G401 (cell line): ENCODE measurements at places on chromosomes 5 and 9.

DNA sequence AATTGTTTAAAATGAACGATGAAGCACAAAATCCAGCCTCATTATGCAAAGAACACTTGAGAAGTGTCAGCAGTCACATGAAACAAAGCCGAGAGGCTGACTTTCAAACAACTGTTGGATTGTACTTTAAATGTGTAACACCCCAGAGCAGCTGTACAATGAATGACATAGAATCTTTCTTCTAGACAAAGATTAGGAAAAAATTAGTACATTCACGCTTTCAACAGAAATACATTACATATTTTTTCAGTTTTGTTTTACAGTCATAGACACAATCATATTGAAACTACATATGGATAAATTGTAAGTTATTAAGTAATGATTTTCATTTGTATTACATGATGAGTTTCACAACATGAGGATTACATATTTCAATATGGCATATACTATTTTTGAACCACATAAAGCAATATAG lies 10.6 kb upstream of the AGXT2 start:
- DNase-seq, result no peak

- DNase-seq, result no peak
These were observed 539.2 kb downstream of the TLE1 start for GRCh38 chr9:81150016-81150625.

DNA sequence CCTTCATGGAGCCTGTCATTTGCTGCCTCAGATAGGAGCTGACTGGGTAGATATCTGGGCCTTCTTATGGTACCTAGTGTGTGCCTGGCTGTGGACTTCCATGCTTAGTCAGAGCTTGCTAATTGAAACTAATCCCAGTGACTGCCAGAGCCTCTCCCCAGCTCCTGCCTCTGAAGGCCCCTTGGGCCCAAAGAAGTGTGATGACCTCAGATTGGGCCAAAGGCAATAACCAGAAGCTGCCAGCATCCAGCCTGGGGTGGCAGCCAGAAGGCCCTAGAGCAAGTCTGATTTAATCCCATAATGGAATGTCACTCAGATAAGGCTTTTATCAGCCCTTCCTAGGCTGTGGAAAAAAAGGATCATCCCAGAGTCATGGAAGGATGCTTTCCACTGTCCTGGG lies 17.1 kb upstream of the CDC23 start:
- DNase-seq, result no peak

DNA sequence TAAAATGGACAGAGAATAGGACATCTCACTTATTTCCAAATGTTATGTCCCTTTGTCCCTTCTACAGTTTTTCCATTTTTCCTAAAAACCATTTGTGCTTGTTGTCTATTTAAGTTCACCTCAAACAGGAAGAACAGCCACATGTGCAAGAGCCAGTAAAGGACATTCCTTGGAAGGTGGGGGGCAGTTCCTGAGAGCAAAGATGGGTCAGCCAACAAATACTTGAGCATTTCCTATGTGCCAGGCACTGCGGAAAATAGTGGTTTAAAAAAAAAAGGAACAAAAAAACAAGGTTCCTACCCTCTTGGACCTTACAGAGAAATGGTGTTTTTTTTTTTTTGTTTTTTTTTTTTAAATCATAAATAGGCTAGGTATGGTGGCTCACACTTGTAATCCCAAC lies 26.8 kb downstream of the ANP32B start:
- DNase-seq, result no peak

DNA sequence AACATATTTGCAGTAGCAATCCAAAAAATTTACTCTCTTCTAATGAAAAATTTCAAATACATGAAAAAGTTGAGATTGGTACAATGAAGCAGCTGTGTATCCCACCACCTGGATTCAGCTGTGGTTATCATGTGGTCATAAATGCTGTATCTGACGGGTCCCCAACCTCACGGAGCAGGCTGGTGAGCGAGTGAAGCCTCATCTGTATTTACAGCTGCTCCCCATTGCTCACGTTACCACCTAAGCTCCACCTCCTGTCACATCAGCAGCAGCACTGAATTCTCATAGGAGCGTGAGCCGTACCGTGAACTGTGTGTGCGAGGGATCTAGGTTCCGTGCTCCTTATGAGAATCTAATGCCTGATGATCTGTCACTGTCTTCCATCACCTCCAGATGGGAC lies 6.8 kb upstream of the RNF130 start:
- DNase-seq, result no peak

DNA sequence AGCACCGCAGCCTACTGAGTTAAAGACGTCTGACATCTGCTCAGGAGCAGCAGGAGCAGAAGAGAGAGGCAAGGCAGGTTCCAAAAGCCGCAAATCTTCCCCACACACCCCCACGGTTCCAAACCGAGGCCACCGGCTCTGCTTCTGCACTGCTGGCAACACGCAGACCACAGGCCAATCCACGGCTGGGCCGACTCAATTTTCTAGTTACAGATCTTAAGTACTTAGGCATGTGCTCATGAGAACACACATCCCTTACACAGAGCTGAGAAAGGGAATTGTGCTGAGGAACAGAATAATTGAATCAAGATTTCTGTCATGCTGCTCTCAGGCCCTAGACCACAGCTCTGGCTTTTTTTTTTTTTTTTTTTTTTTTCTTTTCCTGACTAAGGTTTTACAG lies 32.6 kb downstream of the PAX5 start:
- DNase-seq, result no peak

DNA sequence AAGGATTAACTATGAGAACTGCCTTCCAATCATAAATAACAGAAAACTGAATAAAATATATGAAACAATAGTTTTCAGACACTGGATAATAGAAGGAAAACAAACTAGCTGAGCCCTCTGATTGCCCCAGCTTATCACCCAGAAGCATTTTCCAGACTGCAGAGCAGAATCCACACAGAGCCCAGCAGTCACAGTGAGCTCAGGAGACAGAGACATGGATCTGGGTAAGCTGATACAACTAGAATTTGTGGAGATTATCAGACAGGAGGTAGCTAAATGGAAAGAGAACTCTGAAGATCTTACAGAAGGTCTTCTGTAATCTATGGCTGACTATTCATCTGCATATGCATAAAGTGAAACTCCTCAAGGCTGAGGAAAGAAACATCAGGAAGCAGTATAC lies 128.8 kb downstream of the NR2F1-AS1 start:
- no peak for DNase-seq

DNA sequence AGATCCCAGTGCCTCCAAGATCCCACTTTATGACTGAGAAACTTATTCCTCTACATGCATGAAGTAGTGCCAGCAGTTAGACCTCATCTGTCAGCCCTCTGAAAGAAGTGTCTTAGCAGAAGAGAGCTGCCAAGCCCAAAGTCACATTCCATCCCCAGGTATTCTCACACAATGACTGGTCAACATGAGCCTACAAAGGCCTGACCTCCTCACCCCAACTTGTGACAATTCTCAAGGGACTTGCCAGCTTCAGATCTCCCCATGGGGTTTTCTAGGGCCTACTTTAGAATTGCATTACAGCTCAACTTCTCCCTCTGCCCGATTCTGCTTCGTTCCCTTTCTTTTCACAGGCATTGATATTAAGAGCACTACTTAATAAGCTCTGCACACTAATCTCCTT lies 393.8 kb upstream of the SLC30A5 start:
- DNase-seq, result no peak

DNA sequence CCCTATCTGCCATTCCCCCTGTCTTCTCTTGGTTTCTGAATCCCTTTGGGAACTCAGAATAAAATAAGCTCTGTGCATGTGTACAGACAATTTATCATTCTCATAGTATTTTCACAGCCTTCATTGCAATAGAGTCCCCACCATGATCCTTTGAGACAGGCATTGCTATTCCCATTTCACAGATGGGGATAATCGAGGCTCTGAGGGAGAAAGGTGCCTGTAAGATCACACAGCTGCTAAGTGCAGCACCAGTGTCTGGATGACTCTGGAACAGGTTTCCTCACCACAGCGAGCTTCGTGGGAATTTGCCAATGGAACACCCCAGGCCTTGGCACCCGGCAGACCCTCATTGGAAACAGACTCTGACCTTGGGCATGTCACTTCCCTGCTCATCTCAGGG lies 293.6 kb downstream of the NSG2 start:
- no peak for DNase-seq

- no peak for DNase-seq
These were observed 226.4 kb upstream of the ISL1 start for GRCh38 chr5:51156838-51157237.

DNA sequence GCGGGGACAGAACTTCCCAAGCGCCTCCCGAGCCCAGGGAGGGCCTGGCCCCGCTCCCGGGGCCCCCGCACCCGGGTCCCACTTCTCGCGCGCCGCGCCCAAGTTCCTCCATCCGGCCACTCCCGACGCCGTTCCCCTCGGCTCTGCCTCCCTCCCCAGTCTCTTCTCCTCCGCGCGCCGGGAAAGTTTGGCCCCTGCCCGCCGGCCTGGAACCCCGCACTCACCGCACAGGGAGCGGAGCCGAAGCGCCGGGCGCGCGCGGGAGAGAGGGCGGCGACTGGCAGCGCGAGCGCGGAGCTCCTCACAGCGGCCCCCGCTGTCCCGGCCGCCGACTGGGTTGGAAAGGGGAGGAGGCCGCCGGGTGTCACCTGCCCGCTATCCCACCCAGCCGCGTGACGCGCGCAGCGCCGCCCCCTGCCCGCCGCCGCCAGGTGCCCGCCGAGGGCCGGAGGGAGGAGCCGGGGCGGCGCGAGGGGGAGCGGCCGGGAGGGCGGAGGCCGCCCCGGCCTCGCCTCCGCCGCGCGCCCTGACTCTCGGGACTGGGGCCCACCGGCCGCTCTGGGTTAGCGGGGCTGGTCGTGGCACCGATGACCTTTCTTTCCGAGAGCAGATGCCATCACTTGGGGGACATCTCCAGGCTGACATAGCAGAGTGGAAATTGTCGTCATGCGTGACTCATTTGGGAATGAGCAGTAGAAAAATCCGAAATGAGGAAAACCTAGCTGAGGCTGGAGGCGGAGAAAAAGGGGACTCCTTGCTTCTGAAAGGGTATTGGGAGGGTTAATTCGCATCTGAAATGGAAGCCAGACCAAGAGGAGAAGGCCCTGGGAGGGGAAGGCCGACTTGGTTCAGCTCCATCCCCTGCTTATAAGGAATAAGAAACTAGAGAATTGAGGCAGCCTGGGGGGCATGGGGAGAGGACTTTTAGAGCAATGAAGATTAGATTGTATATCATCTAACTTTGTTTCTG lies at the start of gene ELOVL7:
ELOVL7 (minus strand) TSS at position 334 of the 970 bp plus-strand sequence. CDS start 56,872 bp downstream, outside the sequence.
- DNase-seq, result peak; percentile 78

DNA sequence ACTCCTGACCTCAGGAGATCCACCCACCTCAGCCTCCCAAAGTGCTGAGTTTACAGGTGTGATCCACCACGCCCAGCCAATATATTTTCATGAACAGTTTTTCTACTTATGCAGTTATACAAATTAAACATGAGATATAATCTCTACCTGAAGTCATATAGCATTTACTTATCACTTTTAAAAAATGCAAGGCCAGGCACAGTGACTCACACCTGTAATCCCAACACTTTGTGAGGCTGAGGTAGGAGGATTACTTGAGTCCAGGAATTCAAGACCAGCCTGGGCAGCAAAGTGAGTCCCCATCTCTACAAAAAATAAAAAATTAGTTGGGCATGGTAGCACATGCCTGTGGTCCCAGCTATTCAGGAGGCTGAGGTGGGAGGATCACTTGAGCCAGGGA lies 164.7 kb upstream of the LHFPL2 start:
- DNase-seq, result no peak

GRCh38 chr9:118961857-118962256 lies 407.4 kb downstream of the BRINP1 start:
- DNase-seq, result peak; percentile 9

DNA sequence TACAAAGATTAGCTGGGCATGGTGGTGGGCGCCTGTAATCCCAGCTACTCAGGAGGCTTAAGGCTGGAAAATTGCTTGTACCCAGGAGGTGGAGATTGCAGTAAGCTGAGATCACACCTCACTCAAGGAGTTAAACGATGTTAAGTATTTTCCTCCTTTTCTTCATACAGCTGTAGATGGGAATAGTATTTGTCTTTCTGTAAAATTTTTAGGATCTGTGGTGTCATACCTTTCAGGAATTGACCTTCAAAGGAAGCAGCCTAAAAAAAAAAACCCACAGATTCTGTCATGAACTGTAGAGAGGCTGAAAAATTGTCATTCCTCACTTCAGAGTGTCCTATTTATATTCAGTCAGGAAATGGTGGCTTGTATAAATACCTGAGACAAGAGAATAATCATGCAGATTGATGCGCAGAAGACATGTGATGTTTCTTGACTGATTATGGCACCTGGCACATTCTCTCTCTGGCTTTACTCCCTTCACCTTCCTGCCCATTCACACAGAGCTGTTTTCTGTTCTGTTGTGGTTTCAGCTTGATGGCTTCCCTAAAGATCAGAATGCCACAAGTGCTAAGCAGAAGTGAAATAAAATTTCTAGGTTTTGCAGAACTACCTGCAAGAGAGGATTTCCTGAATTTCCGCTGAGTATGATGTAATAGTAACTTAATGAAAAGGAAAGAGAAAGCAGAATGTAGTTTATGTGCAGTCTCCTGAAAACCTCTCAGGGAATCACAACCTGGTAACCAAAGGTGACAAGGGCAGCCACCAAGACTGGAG lies 3.8 kb downstream of the IFNA1 start:
- no peak for DNase-seq

DNA sequence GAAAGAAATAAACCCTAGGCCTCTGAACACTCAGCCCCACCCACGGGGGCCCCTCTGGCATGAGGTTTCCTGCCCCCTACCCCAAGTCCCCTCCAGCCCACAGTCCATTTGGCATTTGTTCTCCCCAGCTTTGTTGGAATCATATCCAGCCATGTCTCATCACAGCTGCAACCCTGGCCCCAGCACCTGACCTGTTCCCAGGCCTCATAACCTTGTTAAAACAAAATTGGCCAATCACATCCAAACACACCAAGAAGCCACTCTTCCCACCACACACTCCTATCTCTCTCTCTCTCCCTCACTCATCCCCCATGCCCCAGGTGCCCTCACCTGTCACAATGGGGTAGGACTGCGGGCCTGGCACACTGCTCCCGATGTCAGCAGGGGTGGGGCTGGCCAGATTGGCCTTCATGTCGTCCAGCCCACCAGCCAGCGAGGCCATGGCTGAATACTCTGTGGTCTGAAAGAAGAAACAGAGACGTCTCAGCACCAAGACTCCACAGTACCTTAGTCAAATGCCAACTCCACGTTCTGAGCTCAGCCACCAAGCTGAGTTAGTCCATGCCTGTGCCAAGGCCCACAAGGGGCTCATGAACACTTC lies 110.9 kb downstream of the PAX5 start:
- DNase-seq, result no peak

DNA sequence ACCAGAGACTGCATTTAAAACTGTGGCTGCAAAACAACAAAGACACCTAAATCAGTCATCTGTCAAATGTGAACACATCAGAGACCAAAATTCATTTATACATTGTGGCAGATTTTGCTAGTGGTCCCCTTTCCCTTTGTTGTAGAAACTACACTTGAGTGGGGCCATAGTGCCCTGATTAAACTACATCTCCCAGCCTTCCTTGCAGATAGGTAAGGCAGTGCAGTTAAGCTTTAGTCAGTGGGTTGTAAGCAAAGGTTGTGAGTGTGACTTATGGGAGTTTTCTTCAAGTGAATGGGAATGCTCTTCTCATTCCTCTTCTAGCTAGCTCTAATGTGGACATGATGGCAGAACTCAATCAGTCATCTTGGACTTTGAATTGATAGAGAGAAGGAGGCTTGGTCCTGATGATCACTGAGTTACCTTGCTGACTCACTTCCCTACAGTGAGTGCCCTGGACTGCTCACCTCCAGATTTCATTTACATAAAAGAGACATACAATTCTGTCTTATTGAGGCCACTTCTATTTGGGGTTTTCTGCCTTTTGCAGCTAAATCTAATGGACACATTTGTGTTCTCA lies 35.2 kb upstream of the SPARC start:
- no peak for DNase-seq
